ENCODE measurements at places on chromosomes 2 and 18. TPM values are rescaled to one million over a fixed set of nuclear protein-coding genes. Genes with fewer than 3 reads are reported as not detected.

B3GNT2 gene
- total RNA-seq, result 11.5 TPM

CHRNA1 gene
- total RNA-seq, result not detected

KIAA2012 gene
- not detected for total RNA-seq

PXDN gene
- 131 TPM for total RNA-seq

SOWAHC gene
- 26.9 TPM for total RNA-seq

CCDC93 gene
- total RNA-seq, result 9.3 TPM

ADD2 gene
- total RNA-seq, result 14.8 TPM

UGGT1 gene
- total RNA-seq, result 21.3 TPM

IL1A gene
- 1.0 TPM for total RNA-seq

WNT10A gene
- total RNA-seq, result 6.5 TPM

SERPINB11 gene
- not detected for total RNA-seq

MAP3K2 gene
- 15.7 TPM for total RNA-seq

PRSS56 gene
- not detected for total RNA-seq

NGEF gene
- total RNA-seq, result 72.6 TPM

DSG2 gene
- total RNA-seq, result 40.9 TPM

CSRNP3 gene
- 0.75 TPM for total RNA-seq

CLHC1 gene
- total RNA-seq, result 3.3 TPM

SLC16A14 gene
- total RNA-seq, result 5.5 TPM

TMEM247 gene
- not detected for total RNA-seq

GPAT2 gene
- total RNA-seq, result not detected

VSNL1 gene
- total RNA-seq, result 52.5 TPM

FKBP1B gene
- 8.2 TPM for total RNA-seq

CDH7 gene
- total RNA-seq, result not detected

CPS1 gene
- total RNA-seq, result 0.95 TPM

REG3A gene
- total RNA-seq, result not detected

OR6B2 gene
- total RNA-seq, result not detected

LOXHD1 gene
- not detected for total RNA-seq

SP100 gene
- 38.5 TPM for total RNA-seq

LHCGR gene
- total RNA-seq, result not detected

CNRIP1 gene
- 7.2 TPM for total RNA-seq

MIB1 gene
- total RNA-seq, result 25.4 TPM

GPBAR1 gene
- total RNA-seq, result 0.12 TPM

KCNIP3 gene
- 1.0 TPM for total RNA-seq

GMCL1 gene
- 16.9 TPM for total RNA-seq

RIT2 gene
- not detected for total RNA-seq

Measured in Caki2 (cell line).